ENCODE measurements at places on chromosomes 6 and 20.

DNA sequence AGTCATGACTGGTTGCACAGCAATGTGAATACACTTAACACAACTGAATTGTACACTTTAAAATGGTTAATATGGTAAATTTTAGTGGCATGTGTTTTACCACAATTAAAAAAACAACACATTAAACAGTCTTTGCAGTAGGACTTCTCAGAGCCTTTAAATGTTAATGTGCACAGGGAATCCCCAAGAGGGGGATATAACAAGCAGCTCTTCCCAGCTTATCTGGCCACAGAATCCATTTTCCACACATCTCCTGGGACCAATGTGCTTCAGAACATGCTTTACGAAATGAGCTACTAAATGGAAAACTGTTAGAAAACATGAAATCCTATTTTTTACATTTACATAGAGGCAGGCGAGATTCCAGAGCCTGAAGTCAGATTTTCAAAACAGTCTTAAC lies 44.4 kb downstream of the FYN start:
- DNase-seq: no peak

DNA sequence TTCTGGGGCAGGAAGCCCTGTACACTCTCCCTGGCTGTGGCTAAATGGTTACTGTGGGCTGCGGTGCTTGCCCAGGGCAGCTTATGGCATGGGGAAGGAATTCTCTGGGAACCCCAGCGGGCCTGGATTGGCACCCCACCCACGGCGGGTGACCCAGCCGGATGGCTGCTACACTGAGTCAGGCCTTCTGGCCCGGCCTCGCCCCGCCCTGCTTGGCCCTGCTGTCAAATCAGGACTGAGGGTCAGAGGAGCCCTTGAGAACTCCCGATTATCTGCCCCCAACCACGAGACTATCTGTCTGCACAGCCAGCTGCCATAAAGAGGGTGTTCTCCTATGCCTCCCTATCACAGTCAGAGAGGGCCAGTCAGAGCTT lies 7.3 kb upstream of the ITPR3 start:
- DNase-seq: no peak

DNA sequence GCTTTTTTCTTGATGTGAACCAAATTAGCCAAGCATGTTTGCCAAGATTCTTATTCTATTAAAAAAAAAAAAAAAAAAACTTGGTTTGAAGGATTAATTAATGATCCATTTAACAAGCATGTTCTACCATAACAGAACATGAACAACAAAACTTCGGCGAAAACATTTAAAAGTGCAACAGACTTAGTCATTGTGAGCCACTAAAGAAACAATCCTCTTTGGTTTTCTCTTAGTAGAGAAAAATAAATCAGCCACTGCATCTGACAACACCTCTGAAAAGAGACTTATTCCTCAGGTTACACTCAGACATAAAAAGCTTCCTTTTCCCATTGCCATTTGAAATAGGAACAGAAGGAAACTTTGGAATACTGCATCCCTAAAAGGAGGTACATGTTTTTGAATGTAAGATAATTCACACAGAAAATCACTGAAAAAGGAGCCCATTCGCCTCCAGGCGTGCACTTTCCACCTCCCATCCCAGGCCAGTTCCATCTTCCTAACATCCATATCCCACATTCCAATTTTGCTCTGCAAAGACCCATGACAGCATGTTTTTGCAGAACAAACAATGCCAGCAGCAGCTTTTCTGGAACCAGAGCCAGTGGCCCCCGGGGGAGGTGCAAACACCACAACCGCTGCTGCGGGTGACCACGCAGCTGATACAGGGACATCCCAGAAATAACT lies 79.5 kb downstream of the ZMYND8 start:
- DNase-seq: no peak

- DNase-seq: no peak
These were observed 141.2 kb downstream of the NRN1 start for GRCh38 chr6:5865506-5866031.

DNA sequence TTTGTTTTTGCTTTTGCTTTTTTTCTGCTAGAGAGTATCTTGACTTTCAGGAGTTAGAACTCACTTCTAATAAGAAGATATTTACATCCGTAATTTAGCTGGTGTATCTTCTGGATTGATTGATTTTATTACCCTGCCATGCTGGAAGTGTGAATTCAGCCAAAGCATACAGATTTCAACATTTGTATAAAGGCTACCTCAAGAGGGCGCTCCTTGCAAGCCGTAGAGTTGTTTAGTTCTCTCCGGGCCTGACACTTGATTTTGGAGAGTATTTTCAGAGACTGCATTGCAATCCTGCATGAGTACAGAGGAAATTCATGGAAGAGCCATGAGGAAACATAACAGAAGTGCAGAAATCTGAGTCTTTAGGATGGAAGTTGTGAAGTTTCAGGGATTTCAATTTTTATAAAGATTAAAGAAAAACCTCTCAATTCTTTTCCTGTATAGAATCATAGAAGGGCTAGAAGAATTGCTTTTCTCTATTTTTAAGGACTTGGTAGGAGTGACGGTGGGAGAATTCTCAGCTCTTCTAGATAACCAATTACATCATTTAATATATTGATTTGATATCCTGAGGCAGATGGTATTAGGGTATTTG lies 66.7 kb upstream of the TIAM2 start:
- no peak for DNase-seq

- no peak for DNase-seq
These were observed 757 bp upstream of the SAMD3 start for GRCh38 chr6:130223508-130223907.

DNA sequence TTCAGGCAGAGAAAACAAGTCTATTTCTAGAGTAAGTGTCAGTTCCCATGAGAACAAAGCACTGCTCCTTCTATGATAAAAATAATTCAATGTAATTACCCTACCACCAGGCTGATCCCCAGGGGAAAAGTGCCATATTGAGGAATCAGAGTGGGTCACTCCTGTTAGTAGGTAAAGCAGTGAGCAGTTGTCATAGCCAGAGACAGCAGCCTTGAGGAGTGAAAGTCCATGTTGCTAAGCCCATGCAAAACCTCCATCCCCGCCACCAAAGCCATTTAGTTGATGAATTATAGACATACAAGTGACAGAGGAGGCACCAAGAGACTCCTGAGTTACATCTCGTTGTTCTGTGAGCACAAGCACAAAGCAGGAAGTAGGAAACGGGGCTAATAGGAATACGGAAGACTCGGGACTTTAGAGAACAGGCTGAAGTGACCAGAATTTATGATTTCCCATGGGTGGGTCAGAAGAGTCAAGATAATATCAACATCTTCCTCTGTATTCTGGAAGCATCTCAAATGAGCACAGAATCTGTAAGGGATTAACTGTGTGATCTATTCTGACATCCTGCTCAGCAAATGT lies 197.9 kb downstream of the MAFB start:
- DNase-seq: no peak

- DNase-seq: no peak
These were observed 1.2 kb downstream of the IFNGR1 start for GRCh38 chr6:137217801-137218472.

DNA sequence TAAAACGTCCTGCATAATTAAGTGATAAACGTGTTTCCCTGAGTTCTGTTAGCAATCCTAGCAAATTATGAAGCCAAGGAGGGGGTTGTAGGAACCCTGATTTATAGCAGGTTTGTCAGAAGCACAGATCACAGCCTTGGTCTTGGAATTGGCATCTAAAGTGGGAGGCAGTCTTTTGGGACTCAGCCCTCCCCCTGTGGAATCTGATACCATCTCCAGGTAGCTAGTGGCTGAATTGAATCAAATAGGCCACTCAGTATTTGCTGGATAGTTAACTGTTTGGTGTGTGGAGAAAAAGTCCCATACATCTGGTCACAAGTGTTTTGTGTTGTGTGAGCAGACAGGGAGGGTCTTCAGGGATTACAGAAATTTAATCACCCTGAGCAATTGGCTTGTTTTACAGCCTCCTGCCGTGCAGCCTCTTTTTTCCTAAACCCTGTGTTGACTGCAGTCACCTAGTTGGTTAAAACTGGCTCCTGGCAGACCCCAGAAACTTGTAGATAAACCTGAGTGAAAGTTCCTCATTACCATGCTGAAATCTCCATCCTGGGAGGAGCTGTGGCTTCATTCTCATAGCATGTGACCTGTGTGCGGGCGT lies 19.0 kb upstream of the KIFC1 start:
- DNase-seq: no peak

DNA sequence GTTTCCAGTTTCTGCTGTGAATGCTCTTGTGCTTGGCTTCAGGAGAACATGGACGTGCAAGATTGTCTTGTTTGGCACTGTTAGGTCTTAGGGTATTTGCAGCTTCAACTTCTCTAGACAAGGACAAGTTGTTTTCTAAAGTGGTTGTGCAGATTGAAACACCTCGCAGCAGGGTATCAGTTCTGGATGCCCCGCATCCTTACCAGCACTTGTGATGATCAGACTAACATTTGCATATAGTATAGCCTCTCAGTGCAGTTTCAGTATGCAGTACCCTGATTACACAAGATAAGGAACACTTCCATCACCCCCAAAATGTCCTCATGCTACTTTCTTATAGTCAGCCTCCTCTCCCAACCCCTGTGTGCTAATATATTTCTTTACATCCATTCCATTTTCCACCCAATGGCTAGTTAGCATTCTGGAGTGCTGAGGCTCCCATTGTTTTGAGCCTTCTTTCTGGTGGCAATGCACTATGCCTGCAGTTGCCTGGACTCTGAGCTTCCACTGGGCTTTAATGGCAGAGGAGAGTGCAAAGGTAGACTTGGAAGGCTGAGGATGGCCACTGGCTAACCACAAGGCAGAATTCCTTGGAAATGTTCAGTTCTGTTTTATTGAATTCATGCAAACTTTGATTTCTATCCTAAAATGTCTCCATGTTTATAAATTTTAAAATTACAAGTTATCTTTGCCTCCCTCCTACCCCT lies 35.4 kb downstream of the KIF3B start:
- no peak for DNase-seq

DNA sequence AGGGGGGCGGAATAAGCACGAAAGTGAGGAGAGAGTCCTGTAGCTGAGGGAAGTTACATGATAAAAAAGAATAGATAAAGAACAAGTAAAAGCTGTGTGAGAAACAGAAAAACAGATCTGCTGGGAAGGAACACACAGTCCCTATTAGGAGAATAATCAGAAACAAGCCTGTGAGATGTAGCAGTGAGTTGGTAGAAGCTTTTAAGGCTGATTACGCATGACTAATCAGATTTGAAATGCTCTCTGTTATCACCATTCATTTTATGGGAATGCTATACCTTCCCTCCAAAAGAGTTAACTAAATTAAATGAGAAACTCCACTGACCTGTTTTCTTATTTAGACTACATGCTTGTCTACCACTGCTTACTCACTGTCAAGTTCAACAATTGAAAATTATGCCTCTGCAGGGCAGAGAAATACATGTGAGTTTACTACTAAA lies 15.8 kb downstream of the REPS1 start:
- DNase-seq: no peak

DNA sequence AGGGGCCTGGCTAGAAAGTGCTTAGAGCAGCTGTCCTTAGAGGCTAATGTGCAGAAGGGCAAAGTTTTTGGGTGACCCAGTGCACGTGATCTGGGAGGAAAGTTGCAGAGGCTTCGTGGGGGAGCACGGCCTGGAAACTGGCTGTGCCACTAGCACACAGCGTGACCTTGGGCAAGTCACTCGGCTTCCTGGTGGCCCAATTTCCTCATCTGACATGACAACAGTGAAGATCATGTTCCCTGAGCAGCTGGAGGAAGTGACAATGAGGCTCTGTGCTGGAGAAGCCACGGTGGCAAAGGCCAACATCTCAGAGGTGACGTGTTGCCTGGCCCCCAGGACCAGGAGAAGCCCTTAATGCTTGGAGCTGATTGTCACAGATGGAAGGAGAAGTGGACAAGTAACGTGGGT lies 99.5 kb downstream of the FOXC1 start:
- DNase-seq: no peak

DNA sequence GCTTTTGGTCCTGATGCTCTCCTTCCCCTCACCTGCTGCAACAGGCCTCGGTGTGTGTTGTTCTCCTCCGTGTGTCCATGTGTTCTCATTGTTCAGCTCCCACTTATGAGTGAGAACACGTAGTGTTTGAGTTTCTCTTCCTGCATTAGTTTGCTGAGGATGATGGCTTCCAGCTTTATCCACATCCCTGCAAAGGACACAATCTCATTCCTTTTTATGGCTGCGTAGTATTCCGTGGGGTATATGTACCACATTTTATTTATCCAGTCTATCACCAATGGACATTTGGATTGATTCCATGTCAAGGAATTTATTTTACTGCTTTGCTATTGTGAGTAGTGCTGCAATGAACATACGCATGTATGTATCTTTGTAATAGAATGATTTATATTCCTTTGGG lies 116.9 kb upstream of the SIRPG start:
- DNase-seq: no peak

DNA sequence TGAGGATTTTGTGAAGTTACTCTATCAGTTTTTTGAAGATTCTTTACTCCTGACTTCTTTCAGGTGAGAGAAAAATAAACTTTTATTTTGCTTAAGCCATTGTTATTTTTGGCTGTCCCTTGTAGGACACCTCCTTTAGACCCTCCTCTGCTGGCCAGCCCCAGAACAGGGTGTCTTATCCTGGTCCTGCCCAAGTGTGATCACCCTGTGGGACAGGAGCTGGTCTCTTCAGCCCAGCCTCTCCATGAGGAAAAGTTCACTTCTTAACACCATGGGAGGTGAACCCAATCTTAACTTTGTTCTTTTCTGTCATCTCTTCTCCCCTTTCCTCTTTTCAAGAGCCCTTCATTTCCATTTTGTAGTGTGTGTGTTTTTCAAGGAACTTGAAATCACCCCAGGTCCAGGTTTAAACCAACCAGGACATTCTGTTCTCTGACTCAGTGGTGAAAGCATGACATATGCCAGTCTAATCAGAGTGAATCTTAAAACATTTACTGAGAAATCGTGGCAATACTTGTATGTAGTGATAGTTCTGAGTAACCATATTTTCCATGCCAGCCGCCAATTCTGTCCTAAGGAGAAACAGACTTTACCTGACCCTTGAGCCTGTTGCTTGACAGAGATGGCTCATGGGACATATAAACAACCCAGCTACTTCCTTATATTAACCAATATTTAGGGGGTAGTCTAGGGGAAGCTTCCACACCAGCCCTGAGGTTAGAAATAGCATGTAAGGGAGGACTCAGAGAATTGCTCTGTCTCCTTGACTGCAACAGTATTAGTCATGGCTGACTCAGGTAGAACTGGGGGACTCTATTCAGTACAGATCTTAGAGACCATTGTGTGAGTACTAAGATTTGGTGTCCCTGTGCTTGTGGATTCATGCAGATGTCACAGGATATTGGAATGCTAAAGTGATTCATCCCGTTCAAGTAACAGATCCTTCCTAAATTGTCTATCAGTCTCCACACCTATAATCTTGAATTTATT lies 48.8 kb downstream of the FLRT3 start:
- no peak for DNase-seq

DNA sequence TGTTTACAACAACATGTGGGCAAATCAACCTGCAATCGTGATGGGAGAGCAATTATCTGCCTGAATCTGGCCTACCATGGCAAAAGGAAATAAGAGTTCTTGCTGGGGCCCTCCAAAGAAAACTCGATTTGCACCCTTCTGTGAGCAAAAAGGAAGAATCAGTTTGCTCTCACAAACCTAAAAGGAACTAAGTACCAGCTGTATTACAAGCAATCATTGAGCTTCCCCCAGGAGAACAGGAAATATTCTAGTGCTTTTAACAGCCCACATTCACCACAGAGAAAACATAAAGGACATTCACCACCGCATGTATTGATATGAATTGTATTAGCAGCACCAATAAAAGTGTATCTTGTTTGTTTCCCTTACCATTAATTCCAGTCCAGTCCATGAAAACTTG lies 75.0 kb downstream of the MBOAT1 start:
- DNase-seq: no peak
